ENCODE measurements at places on chromosomes 12 and 14.

GRCh38 chr12:54159140-54159539 is 29.6 kb downstream of the SMUG1 start:
- DNase-seq: no peak

DNA sequence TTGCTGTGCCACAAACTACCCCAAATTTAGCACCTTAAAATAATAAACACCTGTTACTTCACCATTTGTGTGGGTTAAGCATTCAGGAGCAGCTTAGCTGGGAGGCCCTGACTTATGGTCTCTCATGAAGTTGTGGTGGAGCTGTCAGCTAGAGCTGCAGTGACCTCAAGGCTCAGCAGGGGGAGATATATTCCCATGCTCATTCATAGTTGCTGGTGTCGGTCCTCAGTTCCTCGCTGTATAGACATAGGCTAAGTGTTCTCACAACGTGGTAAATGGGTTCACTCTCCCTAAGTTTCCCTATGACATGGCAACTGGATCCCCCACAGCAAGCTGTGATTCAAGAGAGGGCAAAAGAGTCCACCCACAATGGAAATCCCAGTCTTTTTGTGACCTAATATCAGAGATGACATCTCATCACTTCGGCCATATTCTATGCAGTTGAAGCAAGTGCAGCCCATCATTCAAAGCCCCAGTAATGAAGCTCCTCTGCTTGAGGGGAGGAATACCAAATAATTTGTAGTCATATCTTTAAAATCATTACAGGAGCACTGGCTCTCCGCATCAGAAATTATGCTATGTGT is 41.1 kb downstream of the PRB3 start:
- DNase-seq: no peak

- no peak for DNase-seq
Observed at GRCh38 chr12:22014783-22015144, 31.3 kb upstream of the CMAS start.

GRCh38 chr12:19397534-19397933 is 41.8 kb upstream of the AEBP2 start:
- DNase-seq: no peak

DNA sequence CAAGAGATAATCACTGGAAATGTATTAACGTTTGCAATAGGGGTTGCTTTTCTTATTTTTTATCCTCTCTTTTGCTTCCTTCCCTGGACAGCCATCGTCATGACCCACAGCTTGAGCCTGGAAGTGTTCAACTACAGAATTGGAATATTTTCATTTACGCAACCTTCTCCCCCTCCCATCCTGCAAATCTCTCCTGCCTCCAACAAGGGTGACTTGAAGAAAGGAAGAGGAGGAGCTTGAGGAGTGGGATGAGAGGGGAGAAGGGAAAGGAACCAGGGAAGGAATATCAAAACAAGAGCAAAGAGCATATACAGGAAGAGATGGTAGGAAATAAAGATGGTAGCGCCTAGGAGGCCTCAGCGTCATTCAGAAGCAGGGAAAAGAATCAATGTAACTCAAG is 1.6 kb upstream of the MANSC4 start:
- DNase-seq: no peak

DNA sequence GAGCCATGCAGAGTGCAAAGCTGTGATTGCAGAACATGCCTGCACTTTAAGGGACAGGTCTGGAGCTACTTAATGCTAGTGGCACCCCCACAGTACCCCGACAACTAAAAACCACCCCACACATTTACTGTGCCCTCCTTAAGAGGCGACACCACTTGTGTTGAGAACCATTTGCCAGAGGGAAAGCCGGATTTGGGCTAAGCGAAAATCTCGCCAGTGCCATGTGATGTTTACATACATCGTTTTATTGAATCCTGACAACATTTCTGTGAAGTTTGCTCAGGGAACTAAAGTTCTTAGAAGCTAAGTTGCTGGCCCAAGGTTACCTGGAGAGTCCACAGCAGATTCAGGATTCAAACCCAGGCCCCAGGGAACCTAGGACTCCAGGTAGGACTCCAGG is 119.0 kb upstream of the FKBP4 start:
- no peak for DNase-seq

GRCh38 chr14:94282991-94283723 is 9.9 kb downstream of the SERPINA10 start:
- no peak for DNase-seq

DNA sequence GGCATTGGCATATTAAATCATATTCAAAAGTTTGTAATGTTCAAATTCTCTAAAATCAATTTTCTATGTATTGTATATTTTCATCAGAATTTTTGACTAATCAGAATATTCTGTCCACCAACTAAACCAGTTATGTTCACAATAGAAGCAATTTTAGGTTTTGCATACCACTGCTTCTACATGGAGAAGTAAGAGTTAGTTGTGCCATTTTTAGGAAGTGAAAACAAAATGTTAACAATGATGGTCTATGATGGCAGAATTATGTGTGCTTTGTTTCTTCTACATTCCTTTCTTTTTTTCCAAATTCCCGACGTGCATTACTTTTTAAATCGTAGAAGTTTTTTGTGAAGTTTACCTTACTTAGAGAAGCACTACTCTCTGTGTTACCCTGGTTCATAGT is 29.5 kb downstream of the ABHD12B start:
- DNase-seq: no peak

DNA sequence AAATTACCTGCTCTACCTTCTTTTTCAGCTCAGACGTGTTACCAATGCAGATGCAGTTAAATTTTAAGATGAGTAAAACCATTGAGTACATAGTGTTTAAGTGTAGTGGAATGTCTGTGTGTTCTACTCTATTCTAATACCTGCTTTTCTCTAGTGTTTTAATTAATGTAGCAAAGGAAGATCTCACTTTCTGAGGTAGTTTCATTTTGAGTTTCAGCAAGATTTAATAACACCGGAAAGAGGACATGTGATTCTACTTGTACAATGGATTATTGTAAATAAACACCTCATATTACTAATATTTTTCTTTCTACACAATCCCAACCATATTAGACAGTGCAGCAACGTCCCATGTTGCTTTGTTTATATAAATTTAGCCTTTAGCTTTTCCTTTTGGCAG is 315.4 kb downstream of the RAD51B start:
- no peak for DNase-seq

DNA sequence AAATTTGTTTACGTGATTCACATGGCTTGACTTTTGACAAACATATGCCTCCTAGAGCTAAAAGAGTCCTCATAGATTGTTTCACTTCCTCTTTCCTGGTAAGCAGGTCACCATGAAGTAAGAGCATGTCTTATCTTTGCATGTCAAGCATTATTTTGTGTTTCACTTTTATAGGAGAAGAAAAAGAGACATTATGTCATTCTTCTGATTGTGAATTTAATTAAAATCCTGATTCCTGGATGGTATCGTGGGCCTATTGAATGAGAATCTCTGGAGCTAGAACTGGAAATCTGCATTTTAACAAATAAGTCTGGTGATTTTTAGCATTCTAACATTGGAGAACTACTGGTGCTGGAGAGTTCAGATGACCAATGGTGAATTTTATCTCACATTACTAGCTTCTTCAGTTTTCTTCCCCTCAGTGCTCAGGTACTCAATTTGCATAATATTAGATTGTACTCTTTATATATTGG is 218.6 kb upstream of the ATP2B1 start:
- no peak for DNase-seq

DNA sequence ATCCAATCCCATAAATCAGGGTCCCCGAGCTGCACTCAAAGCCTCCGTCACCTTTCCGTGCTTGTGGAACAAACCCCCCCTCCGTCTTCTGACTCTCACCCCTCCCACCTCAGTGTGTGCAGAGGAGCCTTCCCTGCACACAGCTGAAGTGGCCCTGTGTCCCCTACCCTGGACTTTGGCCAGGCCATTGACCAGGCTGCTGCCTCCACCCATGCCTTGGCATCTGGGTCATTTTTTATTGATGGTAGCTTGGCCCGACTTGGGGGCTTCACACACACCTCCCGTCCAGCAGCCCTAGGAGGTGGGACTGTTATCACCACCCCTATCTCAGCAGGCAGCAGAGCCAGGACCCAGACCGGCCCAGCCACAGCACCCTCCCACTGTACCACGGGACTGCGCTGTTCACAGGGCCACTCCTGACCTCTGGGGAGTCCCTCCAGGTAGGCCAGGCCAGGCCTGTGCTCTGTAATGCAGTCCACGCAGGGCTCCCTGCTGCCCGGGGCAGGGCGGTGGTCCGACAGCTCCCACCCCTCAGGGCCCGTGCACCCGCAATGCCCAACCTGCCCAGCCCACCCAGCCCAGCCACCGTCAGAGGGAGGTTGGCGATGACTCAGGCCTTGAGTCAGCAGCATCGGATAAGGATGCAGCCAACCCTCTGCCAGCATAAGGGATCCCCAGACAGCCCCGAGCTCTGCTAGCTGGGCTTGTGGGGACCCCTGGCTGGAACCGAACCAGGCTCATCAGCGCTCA is 9.2 kb upstream of the INF2 start:
- DNase-seq: no peak

- DNase-seq: no peak
Observed at GRCh38 chr12:40515041-40515816, 177.0 kb upstream of the CNTN1 start.

DNA sequence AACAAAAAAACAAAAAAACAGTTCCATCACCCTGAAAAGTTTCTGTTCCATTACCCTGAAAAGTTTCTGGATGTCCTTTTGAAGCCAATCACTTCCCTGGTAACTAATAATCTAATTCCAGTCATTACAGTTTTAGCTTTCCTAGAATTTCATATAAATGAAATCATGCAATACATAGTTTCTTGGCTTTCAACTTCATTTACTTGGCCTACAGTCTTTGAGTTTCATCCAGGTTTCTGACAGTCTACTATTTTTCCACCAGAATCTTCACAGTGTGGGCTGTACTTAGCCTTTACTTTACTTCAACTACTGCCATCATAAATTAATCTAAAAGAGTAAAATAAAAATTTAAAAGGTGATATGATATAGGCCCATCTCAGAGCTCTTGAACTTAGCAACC is 55.5 kb downstream of the RPS6KA5 start:
- no peak for DNase-seq
